Sciatic nerve (tissue), 2 donors: ENCODE measurements at places on chromosomes 7 and 10.

DNA sequence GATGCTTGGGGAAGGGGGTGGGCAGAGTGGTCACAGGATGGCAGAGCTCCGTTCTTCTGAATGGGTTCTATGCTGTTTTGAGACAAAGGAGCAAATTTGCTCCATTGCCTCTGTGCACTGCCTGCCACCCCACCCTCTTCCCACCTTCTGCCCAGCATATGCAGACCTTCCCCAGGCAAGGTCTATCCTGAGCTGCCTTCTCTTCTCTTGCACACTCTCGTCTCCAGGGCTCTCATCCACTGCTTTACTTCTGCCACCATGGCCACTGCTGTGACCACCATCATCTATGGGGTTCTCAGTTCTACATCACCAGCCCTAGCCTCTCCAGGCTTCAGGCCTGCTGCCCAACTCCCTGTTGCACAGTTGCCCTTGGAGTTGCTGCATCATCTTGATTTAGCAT, 230.4 kb downstream of the TMEM178B start:
- no peak for DNase-seq

GRCh38 chr10:85642082-85642420, 724.5 kb downstream of the GRID1 start:
- no peak for DNase-seq

GRCh38 chr7:16644636-16645592, 640 bp downstream of the ANKMY2 start:
- DNase-seq = peak; percentile 73

- DNase-seq = no peak
Measured at GRCh38 chr7:129771201-129771927, 159.8 kb downstream of the NRF1 start.

DNA sequence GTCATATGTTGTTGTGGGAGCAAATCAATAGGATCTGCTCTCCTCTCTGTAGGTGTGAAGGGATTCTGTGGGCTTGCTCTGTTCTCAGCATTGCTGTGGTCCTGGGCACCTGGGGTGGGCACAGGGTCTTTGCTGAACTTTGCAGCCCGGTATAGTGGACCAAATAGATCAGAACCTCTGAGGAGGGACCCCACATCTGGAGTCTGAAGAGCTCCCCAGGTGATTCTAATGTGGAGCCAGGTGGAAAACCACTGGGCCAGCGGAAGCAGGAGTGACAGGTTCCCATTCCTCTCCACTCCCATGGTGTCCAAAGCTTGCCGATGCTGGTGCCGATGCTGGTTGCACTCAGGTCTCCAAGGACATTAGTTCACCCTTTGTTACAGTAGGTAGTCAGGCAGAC, 257.2 kb downstream of the GLRX3 start:
- no peak for DNase-seq

GRCh38 chr10:50393784-50394467, 142.6 kb upstream of the ASAH2 start:
- no peak for DNase-seq

- DNase-seq = no peak
Measured at GRCh38 chr10:12944931-12945330, 56.6 kb downstream of the CCDC3 start.

- DNase-seq = no peak
Measured at GRCh38 chr7:74254858-74255379, 720 bp upstream of the RFC2 start.

DNA sequence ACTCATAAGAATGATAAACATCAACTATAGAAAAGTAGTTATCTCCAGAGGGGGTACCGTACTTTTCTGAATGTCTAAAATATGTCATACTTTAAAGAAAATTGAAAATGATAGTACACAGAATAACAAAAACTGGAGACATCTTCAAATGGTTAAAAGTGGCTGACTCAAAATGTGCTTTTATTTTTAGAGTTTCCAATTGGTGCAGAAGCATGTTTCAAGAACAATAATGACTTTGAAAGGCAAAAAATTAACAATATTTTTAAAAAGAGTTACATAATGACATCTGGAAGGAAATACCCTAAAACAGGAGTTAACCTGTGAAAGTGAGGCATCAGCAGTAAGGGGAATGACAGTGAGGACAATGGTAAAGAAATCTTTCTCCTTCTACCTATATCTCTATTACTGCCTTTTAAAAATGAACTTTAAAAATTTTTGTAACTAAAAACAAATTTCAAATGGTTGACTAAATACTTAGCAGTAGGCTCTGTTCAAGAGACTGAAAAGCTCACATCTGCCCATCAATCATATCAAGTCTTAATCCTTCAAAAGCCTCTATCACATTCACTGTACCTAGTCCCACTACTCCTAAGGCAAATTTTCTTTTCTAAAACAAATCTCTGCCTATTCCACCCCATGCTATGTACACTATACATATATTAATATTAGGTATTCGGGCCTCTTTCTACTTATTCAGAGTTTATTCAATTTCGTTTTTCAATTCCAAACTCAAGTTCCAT, 3.0 kb downstream of the ASZ1 start:
- no peak for DNase-seq

DNA sequence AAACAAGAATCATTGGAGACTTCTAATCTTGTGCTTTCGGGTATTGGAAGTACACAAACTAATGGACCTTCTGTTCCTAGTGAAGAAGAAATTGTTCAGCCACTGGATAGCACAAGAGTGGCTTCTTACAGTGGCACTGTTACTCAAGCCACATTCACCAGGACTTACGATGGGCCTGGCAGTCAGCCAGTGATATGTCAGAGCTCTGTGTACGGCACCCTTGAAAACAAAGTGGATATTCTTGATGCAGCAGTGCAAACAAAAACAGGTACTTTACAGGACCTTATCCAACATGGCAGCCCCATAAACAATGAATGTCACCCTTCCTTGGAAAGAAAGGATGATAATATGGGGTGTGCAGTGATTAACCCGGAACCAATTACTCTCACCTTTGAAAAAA, 61.6 kb downstream of the TASOR2 start:
- no peak for DNase-seq

GRCh38 chr10:124328477-124329220, 90.1 kb downstream of the OAT start:
- DNase-seq = no peak

DNA sequence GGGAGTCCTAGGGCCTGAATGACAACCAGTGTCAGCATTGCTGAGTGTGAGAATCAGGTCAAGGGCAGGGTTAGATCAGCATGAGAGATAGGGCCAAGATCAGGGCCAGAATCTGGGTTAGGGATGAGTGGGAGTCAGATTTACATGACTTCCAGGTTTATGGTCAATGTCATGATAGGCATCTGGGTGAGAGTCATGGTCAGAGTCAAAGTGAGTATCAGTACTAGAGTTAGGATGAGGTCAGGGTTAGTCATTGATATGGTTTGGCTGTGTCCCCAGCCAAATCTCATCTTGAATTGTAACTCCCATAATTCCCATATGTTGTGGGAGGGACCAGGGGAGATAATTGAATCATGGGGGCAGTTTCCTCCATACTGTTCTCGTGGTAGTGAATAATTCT, 12.3 kb downstream of the MRPS24 start:
- DNase-seq = no peak

GRCh38 chr7:45574416-45574668, 174 bp downstream of the ADCY1 start:
- no peak for DNase-seq

DNA sequence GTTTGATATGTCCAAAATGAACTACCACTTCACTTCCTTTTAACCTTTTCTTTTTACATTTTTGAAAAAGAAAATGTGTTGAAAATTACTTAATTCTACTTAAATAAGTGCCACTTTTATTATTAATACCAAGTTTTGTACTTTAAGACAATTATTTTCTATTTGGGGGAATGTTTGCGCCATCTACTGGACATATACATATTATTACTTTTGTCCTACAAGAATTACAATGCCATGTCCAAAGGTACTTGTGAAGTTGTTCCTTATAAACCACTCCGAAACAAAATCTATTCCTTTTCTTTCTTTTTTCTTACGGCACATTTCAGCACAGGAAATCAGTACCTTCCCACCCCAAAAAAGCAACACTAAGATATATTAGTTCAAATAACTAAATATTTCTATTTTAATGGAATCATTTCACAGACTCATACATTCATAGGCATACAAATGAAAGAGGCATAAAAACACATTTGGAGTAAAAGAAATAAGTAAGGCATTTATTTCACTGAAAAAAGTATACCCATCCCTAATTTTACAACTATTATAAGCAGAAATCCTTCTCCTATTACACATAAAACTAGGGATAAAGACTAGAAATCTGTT, 169.9 kb downstream of the RNF133 start:
- no peak for DNase-seq

DNA sequence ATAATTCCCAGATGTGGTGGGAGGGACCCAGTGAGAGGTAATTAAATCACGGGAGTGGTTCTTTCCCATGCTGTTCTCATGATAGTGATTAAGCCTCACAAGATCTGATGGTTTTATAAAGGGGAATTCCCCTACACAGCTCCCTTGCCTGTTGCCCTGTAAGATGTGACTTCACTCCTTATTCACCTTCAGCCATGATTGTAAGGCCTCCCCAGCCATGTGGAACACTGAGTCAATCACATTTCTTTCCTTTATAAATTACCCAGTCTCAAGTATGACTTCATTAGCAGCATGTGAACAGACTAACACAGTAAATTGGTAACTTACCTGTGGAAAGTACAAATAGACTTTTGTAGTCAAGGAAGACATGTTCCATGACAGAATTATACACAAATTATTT, 55.2 kb downstream of the ZNF716 start:
- no peak for DNase-seq
